Activated naive CD4-positive, alpha-beta T cell (primary cell): ENCODE measurements at places on chromosomes 2 and 18.

DNA sequence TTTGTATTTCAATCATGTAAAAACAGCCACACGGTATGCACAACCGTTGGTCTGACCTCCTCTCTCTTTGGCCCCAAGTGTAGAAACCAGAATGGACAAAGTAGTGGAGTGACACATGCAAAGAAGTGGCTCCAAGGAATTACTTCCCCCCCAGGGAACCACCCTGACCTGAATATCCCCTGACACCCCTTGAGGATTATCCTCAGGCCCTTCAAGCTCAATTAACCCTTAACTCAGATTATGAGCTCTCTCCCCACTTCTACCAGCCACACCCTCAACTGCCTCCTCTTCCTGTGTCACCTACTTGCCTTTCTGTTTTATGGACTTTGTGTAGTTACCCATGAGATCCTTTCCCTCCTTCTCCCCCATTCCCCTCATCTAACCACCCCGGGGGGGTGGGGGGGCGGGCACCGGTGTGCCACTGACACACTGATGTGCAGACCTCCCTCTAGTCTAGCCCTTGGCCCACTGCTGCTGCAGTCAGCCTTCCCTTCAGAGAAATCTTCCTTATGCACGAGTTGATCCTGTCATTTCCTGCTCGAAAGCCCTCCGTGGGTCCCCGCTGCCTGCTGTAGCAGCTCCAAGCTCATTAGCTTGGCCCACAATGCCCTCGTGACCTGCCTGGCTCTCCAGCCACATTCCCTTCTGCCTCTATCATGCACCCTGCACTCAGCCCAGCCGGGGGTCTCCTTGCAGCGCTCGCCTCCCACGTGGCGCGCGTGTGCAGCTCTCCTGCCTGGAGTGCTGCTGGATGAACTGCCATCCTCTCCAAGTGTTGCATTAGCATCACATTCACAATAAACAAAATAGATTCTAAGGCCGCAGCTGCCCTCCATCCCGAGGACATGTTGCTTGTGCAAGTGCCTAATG lies 40.1 kb upstream of the TMEM177 start:
- no peak for DNase-seq

GRCh38 chr2:138176862-138177439 lies 212.7 kb downstream of the HNMT start:
- DNase-seq: no peak

DNA sequence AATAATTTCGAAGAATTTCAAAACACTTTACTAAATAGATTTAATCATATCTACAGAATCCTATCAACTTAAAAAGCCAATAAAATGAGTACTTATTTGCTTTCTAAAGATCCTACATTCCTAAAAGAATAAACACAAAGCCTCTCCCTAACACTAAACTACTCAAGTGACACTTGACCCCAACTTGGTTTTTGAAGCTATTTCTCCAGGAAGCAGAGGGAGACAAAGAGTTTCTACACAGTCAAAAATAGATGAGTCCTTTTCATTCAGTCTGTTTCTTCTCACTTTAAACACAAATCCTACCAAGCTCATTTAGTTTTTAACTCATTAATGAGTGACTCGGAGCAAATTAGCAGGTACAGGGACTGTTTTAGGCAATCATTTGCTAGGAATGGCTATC lies 2.1 kb downstream of the ATL2 start:
- DNase-seq: no peak

DNA sequence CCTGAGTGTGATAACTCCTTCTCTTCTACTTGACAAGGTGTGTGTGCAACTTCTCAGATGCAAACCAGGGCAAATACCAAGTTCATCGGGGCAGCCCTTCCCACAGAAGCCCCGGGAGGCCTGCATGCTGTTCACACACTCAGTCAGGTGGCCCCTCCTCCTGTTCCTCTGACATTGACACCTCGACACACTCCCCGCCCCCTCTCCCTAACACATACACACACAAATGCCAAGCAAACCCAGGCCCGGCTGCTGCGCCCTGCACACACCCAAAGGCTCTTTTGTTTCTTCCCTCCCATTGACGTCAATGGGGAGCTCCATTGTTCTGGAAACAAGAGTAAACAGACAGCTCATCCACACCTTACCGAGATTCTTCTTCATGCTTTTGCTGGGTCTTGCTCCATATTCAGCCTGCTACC lies 1.7 kb upstream of the PER2 start:
- peak; percentile 7 for DNase-seq

- no peak for DNase-seq
Measured at GRCh38 chr2:190167702-190168101, 105.2 kb upstream of the MSTN start.

GRCh38 chr2:72090781-72091482 lies 56.7 kb downstream of the CYP26B1 start:
- DNase-seq: no peak

DNA sequence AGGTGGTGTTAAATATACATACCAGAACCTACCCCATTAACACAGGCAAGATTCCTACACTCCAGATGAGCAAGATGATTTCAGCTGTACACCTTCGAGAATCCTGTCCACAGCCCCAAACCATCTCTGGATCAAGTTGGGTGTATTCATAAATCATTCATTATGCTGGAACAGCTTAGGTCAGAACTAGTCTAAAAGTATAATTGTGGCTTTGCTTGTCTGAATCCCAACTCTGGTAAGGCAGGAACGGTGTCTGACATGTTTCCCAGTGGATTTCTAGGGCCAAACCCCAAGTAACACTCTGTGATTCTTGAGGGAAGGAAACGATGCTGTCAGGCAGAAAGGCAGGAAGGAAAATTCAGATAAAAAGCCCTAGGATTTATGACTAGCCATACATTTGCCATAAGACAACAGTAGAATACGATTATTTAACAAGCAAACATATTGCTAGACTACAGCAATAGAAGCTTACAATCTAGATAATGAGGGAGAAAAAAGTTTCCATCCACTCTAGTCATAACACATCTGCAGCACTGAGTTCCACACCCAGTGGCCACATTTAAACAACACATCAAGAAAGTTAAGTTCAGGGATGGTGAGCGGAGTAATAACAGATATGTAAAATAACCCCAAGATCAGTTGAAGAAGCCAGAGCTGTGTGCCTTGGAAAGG lies 444.8 kb downstream of the RND3 start:
- no peak for DNase-seq

- DNase-seq: no peak
Measured at GRCh38 chr2:85243101-85244072, 84.4 kb downstream of the TGOLN2 start.

- no peak for DNase-seq
Measured at GRCh38 chr2:22520369-22521288, 864.4 kb upstream of the KLHL29 start.

- DNase-seq: no peak
Measured at GRCh38 chr2:52536929-52537460, 1230.6 kb upstream of the CHAC2 start.

GRCh38 chr2:134943540-134943939 lies 24.9 kb downstream of the CCNT2 start:
- DNase-seq: no peak

DNA sequence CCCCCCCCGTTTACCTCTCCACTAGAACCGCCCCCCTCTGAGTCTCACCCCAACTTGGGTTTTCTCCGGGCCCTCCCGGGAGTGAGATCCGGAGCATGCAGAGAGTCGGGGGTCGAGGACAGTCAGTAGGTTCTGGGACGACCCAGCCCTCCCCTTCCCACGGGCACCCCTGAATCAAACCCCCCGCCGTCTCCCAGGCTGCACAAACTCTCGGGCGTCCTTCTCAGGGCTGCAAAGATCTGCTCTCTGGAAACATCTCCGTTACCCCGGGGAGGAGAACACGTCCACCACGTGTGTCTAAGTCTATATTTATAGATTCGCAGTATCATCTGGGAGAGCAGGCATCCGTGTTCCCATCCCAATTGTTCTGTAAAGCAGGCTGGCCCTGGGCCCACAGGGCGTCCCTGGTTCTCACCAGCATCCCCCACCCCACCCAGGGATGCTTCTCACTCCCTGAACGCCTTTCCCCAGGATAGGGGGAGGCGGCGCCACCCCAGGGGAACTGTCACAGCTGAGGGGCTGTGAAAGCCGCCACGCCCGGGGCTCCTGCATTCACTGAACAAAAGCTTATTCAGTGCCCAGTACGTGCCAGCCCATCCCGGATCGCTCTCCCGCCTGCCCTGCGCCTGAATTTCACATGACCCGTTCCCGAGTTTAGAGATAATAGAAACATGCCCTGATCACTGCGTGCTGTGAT lies 765 bp upstream of the DIPK1C start:
- no peak for DNase-seq

GRCh38 chr2:30894498-30895119 lies 87.4 kb upstream of the CAPN13 start:
- DNase-seq: no peak

DNA sequence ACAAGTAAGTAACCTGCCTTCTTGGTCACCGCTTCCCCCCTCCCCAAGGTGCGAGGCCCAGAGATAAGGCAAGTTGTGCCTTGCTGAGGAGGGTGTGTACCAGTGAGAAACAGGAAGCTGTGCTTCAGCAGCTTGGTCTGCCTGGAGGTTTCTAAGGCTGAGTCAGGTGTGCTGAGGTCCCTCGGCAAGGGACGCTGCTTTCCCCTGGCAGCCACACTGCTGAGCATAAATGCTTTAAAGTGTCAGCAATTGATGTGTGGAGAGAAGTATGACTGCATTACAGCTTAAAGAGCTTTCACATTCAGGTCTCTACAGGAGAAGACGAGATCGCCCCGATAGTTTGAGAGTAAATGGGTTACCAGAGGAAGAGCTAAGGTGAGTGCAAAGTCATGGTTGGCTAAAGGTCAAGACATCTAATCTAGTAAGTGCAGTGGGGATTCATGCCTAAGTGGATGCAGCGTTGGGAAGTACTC lies 86.9 kb downstream of the LIMS1 start:
- DNase-seq: peak; percentile 49

GRCh38 chr2:213500881-213501280 lies 216.6 kb downstream of the SPAG16 start:
- no peak for DNase-seq

DNA sequence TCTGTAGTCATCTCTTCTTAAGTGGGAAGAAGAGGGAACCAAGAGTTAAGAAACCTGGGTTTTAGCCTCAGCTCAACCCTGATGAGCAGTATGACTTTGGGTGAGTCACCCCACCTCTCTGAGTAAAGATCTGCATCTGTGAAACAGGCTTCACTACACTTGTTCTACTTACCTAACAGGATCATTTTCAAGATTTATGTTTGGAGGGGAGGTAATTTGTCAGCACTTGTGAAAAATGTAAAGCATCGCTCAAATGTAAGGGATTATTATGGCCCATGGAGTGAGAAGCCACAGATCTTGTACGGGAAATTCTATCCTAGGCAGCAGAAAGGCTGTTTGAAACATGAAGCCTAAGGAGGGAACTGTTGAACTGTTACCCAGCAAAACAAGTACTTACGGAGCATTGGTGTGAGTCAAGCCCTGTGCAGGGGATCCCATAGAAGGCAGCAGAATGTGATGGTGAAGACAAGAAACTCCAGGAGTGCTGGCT lies 160.6 kb downstream of the PRKCE start:
- no peak for DNase-seq

- no peak for DNase-seq
Measured at GRCh38 chr2:201642086-201642578, 1.2 kb downstream of the TMEM237 start.

DNA sequence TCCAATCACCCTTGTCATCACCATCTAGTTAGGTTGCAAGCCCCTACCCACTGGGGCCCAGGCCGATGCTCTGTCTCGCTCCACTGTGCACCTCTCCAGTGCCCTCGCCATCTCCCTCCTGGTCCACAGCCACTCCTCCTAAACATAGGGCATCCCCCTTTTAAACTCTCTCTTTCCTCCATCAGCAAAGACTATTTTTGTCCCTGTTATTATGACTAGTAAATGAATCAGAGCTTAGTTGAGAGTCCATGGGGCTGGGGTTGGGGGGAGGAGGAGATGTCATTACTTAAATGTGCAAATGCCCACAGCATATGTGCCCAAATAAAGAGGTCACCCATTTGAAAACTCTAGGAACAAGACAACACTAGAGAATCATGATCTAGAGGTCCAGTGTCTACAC lies 167.4 kb downstream of the TRABD2A start:
- DNase-seq: no peak

- no peak for DNase-seq
Measured at GRCh38 chr2:158914066-158914465, 54.4 kb upstream of the TANC1 start.

- no peak for DNase-seq
Measured at GRCh38 chr2:46535360-46535759, 56.0 kb downstream of the TMEM247 start.

DNA sequence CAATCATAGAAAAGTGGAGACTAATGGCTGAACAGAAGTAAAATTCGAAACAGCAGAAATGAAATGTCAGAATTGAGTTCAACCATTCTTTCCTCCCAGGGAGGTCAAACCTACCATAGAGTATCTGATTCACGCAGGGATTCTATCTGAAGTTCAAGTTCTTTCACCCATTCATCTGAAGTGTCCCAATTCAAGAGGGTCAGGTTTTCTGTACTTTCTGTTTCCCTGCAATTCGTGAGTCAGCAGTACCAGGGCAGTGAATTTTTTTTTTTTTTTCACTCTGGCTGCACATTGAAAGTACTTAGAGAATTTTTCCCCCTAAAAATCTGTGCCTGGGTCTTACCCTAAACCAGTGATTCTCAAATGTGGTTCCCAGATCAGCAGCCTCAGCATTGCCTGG lies 40.9 kb upstream of the CCDC88A start:
- DNase-seq: no peak

DNA sequence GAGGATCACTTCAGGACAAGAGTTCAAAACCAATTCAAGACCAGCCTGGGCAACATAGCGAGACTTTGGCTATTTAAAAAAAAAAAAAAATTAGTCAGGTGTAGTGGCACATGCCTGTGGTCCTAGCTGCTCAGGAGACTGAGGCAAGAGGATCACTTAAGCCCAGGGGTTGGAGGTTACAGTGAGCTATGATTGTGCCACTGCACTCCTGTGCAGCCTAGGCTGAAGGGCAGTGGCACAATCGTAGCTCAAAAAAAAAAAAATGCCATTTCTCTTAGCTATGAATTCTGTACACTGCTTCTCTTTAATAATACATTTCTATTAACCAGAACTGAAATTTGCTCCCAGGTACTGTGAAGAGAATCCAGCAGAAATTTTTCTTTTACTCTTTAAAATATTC lies 202.8 kb downstream of the DYM start:
- DNase-seq: no peak

DNA sequence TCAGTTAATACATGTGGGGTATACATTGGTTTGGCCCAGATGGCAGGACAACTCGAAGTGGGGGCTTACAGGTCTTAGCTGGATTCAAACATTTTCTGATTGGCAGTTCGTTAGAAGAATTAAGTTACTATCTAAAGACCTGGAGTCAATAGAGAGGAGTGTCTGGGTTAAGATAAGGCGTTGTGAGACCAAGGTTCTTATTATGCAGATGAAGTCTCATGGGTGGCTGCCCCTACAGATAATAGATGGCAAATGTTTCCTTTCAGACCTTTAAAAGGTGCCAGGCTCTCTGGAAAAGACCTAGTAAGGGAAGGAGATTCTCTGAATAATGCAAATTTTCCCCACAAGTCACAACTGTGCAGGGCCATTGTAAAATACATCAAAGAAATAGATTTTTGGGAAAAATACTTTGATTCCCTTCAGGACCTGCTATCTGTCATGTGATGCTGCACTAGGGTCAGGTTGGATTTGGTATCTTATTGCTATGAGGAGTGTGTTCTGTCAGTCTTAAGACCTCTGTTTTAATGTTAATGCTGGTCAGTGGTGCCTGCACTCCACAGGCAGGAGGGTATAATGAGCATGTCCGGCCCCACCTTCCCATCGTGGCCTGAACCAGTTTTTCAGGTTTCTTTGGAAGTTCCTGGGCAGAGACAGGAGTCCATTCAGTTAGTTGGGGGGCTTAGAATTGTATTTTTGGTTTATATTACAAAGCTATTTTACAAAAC lies 14.3 kb upstream of the MC5R start:
- DNase-seq: no peak

GRCh38 chr2:24337890-24338289 lies 22.4 kb downstream of the ITSN2 start:
- DNase-seq: no peak
